Sigmoid colon (tissue), 7 donors: ENCODE measurements at places on chromosomes 3 and 15. TPM values are rescaled to one million over a fixed set of nuclear protein-coding genes. Genes with fewer than 3 reads are reported as not detected.

GP9 gene
- not detected for polyA plus RNA-seq

PROS1 gene
- 2.8 TPM for polyA plus RNA-seq

DNA sequence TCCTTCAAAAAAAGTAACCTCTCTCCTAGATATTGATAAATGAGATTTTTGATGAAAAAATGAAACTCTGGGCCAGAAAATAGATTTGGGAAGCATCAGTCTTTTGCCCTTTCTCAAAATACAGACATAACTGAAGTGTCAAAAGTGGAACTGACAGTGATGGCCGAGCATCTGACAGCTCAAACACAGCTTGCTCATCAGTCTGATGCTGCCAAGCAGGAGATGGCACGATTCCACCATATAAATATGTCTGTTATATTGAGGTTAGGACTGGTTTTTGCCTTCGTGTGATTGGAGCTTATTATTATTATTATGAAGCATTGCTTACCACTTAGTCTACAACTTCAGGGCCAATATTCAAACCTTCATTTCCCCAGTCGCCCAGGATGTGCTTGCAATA is 152.6 kb upstream of the EPHA3 start:
- no peaks in the 10 kb centered on the region for H3K4me1 ChIP-seq
- DNase-seq = no peak
- no peak overlapping the region for H3K4me3 ChIP-seq
- no peaks in the 10 kb centered on the region for H3K27me3 ChIP-seq
- no peaks in the 10 kb centered on the region for H3K36me3 ChIP-seq

DNA sequence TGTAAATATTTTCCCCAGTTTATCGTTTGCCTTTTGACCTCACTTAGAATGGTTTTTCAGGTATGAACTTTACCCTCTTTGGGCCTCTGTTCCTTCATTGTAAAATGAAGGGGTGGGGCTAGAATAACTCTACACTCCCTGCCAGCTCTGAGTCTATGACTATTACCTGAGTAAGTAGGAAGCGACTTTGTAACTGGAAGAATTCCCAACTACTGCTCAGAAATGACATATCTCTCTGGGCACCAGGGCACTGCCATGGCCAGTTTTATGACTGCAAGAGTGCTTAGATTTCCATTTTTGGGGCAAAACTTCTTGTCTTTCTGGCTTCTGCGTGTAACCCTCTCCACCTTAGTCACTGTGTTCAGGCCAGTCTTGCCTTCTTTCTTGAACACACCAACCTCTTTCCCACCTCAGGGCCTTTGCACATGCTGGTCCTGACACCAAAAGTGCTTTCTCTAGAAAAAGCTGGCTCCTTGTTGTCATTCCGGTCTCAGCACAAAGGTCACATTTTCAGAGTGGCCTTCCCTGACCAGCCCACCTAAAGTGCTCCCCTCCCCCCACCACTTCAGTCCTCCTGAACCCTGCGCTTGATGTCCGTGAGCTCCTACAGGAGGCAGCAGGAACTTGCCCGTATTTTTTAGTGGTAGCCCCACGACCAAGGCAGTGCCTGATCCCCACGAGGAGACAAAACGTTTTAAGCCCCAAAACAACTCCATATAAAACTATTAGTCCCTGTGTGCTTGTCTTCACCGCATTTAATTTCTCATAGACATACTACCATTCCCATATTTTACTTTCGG is 25.6 kb downstream of the CDCP1 start:
- no peaks in the 10 kb centered on the region for H3K27me3 ChIP-seq
- peaks cover 37% of the 10 kb centered on the region for H3K4me1 ChIP-seq
- no peak overlapping the region for H3K27ac ChIP-seq
- H3K4me3 ChIP-seq = no peak overlapping the region

DNA sequence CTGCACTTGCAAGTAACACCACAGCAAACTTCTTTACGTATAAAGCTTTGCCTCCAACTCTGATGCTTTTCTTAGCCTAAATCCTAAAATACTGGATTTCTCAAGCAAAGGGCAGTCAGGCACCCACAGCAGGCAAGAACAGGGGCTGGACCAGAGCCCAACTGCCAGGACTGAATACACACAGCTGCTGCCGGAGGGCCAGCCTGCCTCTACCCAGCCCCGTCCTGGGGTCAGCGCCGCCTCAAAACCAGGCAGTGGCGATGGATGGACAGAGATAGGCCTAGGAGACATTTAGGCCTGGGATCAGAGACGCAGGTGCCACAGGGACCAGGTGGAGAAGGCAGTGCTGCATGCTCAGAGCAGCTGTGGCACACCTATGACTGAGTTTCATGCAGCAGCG is 47.6 kb upstream of the SEC61A1 start:
- H3K27me3 ChIP-seq = peaks cover 6% of the 10 kb centered on the region
- H3K4me1 ChIP-seq = no peaks in the 10 kb centered on the region
- no peaks in the 10 kb centered on the region for H3K36me3 ChIP-seq

C3orf70 gene
- 3.5 TPM for polyA plus RNA-seq
